ENCODE measurements at places on chromosomes 1 and 21.
A peak's percentile ranks its signal among the peaks of the same experiment; 100 is the strongest.

DNA sequence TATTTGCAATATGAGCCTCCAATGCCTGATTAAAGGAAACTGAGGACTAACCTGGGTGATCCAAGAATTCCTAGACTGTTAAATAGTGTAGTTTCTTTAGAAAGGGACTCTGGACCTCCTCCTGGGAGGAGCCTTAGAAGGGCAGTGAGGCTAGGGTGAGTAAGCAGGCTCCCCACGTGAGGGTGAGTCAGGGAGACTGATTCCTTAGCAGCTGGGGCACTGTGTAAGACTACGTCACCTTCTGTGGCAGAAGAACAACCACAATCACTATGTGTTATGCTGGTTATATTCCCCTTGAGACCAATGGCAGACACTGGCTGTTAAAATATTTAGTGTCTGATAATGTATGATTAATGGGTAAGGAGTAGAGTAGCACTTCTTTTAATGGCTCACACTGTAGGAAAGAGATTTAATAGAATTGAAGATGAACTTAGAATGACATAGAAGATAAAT, 53.3 kb upstream of the SYT14 start:
- DNase-seq, result peak; percentile 32

GRCh38 chr1:215045698-215046308, 36.7 kb upstream of the KCNK2 start:
- no peak for DNase-seq

DNA sequence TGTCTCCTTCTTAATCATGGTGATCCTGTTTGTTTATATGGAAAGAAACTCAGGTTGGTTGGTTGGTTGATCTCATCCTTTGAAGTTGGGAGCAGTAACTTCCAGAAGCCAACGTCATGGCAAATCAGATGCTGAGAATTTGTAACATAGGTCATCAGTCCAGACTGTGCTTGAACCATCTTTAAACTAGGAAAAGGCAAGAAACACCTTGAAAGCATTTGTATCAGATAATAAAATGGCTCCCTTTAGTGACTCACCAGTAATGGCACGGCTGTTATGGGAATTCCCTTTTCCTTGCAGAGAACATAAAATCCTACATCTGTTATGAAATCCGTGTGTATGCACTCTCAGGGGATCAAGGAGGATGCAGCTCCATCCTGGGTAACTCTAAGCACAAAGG, 58.1 kb downstream of the SERBP1 start:
- DNase-seq, result no peak

DNA sequence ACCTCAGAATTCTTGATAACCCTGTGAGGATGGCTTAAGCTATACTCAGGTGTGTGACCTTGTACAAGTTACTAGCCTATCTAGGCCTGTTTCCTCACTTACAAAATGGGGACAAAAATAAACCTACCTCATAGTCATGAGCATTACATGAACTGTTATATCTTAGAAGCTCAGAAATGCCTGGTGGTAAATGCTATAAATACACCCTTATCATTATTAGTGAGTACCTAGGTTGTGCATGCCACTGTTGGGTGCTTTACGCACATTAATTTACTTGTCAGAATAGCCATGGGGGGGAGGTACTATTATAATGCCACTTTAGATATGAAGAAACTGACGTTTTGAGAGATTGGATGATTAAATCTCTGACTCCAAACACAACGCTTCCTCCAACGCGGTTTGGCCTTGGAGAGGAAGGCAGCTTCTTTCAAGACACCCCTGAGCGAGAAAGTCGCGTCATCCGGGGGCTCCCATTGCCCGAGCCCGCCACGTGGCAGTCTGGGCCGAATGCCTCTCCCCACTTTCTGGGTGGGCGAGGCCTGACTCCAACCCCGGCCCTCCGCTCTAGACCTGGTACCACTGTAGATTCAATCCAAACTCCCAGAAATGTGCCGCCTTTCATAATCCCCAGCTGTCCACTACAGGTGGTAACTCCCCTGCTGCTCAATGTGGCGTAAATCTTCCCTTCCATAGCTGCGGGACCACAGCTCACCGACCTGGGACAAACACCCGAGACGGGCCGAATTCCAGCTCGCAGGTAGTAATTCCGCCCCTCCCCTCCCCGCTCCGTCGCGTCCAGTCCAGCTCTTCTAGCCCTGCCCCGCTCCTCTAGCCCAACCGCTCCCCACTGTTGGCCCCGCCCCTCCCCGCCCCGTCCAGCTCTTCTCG, 771 bp upstream of the RAD54L start:
- DNase-seq, result peak; percentile 56

DNA sequence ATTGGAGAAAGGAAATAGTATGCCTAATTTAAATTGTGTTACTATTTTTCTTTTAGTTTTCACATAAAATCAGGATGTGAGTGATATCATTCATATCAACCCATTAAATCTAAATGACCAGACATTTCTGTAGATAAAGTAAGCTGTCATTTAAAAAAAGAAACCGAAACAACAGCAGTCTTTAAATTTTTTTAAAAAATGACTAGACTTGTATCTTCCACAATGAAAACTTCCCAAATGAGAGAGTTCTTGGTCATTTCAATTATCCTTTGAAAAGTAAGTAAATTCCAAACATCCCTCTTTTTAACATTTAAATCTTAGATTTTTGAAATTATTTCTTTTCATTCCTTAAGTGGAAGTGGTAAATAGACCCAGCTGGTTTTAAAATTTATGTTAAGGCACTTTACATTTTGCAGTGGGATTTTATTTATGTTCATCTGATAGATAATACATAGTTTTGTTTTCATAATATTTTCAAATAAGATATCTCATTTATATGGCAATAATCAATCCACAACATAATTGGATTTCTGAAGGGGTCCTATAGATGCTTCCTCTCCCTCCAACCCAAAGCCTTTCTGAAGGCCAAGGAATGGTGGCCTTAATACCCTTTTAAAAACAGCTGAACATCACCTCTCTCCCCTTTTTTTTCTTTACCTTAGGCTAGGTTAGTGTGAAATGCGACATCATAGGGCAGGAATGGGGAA, 3.1 kb downstream of the FOXD3 start:
- DNase-seq, result no peak

DNA sequence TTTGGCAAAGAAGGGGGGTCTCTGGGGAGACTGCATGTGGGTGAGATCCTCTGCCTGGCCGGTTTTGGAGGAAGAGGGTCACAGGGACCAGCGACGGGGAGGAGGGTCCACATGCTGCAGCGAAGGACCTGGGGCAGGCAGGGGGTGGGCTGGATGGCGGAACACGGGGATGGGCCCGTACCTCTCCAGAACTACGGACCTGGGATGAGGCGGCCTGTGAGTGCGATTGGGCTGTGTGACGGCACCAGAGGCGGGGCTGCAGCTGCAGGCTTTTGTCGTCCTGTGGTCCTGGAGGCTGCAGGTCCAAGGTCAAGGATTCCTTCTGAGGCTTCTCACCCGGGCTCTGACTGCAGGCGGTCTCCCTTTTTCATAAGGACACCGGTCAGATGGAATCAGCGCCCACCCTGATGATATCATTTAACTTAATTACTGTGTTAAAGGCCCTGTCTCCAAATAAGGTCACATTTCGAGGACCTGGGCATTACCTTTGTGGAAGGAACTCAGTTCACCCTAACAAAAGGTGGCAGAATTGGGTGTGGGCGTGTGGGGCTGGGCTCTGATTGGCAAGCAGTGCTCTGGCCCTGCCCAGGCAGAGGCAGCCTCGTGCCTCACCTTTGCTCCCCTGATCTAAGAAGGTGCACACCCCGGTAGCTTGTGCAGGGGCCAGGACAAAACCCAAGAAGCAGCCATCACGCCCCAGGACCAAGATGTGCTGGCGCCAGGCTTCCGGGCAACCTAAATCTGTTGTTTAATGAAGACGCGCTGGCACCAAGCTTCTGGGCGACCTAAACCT, 60.0 kb upstream of the TRAPPC10 start:
- no peak for DNase-seq

DNA sequence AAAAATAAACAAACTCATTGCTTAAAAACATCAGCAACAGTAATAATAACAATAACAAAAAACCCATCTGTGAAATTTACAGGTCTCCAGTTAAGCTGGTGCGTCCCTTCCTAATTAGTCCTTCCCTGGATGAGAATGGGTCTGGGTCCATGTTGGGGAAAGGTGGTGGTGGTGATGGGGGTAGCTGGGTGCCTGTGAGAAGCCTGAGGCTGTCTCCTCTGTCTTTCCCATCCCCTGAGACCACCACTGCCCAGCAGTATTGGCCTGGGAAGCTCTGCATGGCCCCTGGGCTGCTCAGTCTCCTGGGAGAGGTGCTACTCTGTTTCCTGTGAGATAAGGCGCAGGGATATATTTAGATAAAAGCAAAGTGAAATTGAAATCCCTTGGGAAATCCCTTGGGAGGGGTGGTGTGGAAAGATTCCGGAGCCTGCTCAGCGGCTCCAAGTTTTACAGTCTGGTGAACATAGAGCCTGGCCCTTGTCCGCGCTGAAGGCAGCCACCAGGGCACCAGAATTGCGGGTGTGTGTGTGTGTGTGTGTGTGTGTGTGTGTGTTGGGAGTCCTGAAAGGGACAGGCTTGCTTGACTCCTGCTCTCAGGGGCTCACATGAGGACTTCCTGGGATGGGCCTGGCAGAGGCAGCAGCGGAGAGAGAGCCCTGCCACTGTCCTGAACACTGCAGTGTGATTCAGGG, 150.2 kb downstream of the FOXD2 start:
- DNase-seq, result no peak

- DNase-seq, result no peak
These were observed 80.7 kb downstream of the NID1 start for GRCh38 chr1:235984041-235984825.

Measured in stimulated activated CD4-positive, alpha-beta T cell treated with anti-CD3 and anti-CD28 coated beads, Interleukin-2, amount 100 ng/mL, for 48 hours (primary cell).